Glutamatergic neuron (in vitro differentiated cells): ENCODE measurements at places on chromosomes 12 and 14. TPM values are rescaled to one million over a fixed set of nuclear protein-coding genes. Genes with fewer than 3 reads are reported as not detected.

GRCh38 chr12:4148418-4149056, 125.0 kb upstream of the CCND2 start:
- DNase-seq = no peak

TSPAN19 gene
- total RNA-seq = 2.9 TPM

TC2N gene
- 2.5 TPM for total RNA-seq

CEBPE gene
- not detected for total RNA-seq

GARIN6 gene
- not detected for total RNA-seq

ESPL1 gene
- total RNA-seq = 5.1 TPM

DNA sequence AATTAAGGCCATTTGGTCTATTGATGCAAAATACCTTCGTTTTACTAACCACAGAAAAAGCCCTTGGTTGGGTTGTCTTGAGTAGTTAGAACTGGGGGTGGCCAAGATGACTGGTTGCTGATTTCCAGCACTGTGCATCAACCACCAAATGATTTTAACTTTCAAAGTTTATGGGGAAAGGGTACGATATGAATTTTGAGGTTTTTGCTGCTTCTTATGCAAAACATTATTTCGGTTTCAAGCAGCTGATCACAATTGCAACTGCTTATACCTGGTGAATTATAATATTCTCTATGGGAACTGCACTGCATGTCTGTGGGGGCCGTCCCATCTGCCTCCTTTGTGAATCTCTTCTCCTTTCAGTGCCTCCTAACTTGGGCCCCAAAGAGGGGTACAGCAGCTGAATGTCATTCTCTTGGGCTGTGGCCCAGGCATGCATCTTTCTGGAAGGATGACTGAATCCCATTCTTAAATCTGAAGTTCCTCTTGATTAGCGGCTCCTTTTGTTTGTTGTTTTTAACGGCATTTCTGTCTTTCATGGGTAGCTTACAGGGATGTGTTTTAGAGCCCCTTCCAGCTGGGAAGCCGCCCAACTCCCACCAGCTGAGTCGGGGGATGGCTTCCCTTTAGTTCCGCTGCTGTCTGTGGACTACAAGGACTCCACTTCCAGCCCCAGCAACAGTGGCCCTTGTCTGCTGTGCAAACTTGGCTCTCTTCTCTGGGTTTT, 479.8 kb downstream of the ZFP36L1 start:
- DNase-seq = no peak

AQP2 gene
- total RNA-seq = not detected

GZMB gene
- total RNA-seq = not detected

DNA sequence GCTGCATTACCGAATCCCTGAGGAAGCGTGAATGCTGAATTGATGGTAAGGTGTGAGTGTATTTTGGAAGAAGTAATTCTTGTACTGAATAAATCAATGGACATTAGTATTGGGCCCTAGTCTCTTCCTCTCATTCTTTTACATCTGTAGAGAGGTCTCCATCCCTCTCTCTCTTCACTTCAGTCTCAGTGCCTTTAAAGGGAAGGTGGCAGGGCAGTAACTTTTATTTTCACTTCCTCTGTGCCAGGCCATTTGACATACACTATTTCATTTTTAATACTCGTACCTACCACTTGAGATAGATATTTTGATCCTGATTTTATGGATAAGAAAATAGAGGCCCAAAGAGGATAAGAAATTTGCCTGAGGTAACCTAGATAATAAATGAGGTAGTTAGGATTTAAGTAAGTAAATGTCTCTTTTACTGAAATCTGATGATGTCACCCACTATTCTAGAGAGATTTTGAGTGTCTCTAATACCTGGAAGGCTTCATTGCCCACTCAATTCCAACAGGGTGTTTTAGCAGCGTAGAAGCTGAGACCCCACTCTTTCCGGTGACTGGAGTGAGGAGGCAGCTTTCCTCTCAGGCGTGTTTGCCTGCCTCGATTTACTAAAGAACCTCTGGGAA, 177.9 kb upstream of the PRICKLE1 start:
- DNase-seq = no peak

IL23A gene
- 0.42 TPM for total RNA-seq

KRT82 gene
- total RNA-seq = not detected

DNA sequence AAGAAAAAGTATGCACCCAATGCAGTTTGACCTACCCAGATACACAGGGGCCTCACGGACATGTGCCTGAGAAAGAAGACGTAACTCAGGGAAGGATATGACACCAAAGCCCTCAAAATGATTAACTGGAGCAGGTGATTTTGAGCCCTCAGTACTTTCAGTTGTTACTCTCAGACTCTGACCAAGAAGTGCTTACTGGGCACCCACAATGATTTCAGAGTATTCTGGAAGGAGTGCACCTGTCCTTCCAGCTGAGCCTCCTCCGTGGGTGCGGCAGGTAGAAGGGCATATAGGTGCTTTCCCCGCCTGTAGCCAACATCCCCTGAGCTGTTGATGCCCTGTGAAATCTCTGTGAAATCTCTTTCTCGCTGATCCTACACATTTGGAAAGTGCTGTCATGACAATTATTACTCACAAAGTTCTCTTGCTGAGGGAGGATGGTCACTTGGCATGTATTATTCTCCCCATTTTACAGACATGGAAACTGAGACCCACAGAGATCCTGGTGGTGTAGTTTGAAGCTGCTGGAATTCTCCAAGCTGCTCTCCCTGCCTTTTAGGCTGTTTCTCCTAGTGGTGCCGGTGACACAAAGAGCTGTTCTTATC, 154.3 kb upstream of the CCND2 start:
- DNase-seq = no peak

DNA sequence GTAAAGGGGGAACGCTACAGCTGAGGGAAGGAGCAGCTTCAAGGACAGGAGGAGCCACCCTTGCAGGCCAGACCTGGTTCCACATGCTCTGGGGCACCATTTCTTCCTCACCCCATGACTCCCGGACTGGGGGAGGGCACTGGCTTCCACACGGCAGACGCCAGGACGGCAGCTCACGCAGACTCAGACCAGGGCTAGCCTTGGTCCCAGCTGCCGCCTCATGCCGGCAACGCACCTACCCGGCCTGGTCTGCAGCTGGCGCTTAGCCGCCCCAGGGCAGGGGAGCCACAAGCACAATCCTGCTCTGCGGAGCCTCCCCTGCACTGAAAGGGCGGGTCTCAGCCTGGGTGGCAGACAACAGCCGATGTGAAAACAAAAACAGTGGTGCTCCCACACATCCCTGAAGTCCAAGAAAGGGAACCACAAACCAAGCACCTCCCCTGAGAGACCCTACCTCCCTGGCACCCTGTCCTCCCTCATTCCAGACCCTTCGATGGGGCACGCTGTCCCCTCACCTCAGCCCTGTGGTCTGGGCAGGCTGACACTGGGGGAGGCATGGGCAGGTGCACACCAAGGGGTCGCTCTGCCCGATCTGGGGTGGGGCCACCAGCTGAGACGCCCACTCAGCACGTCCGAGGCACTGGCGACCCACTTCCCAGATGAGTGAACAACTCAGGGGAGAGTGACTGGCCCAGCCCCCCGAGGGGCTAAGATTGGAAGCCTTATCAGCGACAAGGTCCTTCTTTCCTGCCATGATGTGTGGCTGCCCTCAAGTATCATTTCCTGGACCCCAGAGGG, 65.0 kb downstream of the CHGA start:
- peak; percentile 46 for DNase-seq

- DNase-seq = no peak
These were observed 53.0 kb downstream of the LGR5 start for GRCh38 chr12:71492604-71493003.

KRT75 gene
- not detected for total RNA-seq

DNA sequence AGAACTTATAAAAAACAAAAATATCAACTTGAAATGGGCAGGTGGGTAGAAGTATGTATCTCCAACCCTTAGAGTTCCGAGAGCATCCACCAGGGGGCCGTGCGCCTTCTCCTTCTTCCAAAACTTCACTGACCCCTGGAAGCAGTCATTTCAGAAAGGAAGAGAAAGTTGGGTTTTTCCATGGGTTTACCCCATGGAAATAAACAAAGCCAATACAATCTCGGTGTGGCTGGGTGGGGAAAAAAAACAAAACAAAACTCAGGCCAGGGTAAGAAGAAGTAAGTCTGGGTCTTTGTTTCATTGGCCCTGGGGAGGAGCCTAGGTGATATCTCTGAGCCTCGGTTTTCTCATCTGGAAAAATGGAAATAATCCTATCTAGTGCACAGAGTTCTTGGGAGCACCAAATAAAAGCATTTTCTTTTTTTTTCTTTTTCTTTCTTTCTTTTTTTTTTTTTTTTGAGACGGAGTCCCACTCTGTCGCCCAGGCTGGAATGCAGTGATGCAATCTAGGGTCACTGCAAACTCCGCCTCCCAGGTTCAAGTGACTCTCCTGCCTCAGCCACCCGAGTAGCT, 33.6 kb upstream of the HNF1A start:
- peak; percentile 68 for DNase-seq

ADAM21 gene
- total RNA-seq = not detected

DNA sequence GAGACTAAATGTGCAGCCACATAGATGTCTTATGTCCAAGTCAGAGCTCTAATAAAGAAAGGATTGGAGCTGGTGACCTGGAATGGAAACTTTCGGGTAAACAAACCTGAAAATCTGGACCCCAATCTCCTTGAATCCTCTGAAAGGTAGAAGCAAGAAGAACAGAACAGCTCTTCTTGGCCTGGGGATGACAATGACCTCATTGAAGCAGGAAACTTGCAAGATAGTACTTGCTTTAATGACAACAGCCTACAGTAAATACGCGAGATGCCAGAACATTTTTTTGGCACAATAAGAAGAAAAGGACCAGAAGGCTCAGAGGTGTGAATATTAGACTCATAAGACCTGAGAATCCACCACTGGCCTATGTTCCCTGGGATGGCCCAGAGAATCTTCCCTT, 4.1 kb upstream of the PRIMA1 start:
- DNase-seq = no peak

- DNase-seq = no peak
These were observed 444 bp upstream of the NKX2-8 start for GRCh38 chr14:36582874-36583241.

DNA sequence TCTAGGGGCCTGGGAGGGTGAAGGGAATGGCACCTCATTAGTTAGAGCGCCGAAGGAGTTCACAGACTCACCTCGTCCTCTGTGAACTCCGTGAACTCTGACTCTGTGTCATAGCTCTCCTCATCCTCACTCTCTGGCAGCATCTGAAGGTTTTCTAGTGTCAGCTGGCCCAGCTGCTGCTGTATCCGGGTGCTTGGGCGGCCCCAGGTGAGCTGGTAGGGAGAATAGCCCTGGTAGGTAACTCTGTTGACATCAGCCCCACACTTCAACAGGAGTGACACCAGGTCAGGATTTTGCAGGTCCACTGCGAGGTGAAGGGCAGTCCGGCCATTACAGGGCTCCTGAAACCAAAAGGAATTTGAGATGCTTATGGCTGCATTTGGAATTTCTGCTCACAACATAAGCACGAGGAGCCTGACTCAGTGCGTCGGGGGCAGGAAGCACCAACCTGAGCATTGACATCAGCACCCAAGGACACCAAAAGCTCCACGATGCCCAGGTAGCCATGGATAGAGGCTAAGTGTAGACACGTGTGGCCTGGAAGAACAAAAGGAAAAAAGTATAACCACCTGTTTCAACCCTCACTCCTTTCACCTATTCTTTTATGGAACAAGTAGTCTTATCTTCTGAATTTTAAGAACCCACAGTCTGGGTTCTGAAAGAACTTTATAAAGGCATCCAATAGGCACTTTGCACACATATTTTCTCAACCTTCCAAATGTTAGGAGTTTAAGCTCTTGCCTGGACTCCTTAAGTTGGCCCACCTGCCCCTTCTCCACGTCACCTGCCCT, 2.0 kb downstream of the NFKBIA start:
- no peak for DNase-seq

CLEC4C gene
- total RNA-seq = not detected

SELPLG gene
- 0.34 TPM for total RNA-seq

DNA sequence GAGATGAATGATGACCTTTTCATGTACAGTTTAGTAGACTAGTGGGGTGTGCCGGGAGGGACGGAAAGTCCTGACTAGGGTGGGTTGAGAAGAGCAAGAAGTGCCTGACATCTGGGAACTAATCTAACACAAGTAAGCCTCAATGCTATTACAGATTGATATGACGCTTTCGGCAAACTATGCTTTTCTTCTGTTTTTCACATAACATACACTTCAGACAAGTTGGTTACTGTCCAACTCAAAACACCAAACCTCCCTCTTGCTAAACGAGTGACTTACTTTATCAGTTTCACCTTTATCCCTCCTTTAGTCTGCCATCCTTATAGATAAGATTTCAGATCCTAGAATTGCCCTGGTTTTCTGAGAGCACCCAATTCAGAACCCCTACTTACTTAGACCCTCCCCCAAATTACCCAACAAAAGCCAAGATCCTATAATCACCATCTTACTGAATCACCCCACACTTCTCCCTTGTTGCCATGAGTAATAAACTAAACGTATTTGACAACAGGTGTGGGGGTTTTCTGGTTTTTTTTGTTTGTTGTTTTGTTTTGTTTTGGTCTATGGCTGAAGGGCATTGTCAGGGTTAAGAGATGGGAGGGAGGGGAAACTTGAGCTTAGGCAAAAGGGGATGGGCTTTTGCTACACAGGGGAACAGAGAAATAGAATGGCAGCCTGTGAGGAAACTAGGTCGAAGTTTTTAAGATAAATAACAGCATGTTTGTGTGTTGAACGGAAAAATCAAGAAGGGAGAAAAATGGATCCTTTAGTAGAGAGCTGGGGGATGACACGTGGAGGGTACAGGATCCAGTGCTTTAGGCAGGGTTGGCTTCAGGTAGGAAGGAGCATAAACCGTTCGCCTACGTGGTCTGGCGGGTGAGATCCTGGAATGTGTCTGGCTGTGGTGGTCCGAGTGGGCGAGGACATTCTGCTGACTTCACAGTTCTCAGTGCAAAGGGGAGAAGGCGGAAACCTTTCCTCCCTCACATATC, 6.1 kb upstream of the PSMA3 start:
- no peak for DNase-seq

- DNase-seq = peak; percentile 75
These were observed 1.4 kb downstream of the JPH4 start for GRCh38 chr14:23577004-23577681.

DNA sequence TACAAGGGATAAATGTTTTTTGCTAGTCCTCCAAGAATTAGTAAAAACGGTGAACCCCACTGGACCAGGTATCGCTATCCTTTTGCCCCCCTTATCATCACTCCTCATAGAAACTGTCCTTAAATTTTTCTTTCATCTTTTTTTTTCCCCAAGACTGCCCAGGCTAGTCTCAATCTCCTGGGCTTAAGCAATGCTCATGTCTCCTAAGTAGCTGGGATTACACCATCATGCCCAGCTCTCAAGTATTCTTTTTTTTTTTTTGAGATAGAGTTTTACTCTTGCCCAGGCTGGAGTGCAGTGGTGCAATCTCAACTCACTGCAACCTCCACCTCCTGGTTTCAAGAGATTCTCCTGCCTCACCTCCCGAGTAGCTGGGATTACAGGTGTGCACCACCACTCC, 9.7 kb downstream of the IRF2BPL start:
- DNase-seq = no peak

LHX5 gene
- 3.1 TPM for total RNA-seq

- no peak for DNase-seq
These were observed 50.8 kb upstream of the MAX start for GRCh38 chr14:65153101-65153500.

- no peak for DNase-seq
These were observed 120.2 kb downstream of the DAAM1 start for GRCh38 chr14:59308673-59309072.
